ENCODE measurements at places on chromosomes 4 and X. TPM values are rescaled to one million over a fixed set of nuclear protein-coding genes. Genes with fewer than 3 reads are reported as not detected.

DNA sequence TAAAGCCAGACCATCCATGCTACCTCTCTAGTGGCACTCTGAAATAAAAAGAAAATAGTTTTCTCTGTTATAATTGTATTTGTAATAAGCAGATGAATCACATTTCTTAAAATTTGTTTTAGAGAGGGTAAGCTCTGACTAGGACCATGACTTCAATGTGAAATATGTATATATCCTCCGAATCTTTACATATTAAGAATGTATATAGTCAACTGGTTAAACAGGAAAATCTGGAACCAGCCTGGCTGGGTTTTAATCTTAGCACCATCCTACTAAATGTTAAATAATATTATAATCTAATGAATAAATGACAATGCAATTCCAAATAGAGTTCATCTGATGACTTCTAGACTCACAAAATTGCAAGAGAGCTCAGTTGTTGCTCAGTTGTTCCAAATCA, 1.5 kb downstream of the FGB start:
- no peak for DNase-seq
- H3K27me3 ChIP-seq, result peaks cover 3% of the 10 kb centered on the region
- H3K36me3 ChIP-seq, result no peaks in the 10 kb centered on the region
- no peak overlapping the region for H3K4me3 ChIP-seq
- H3K27ac ChIP-seq, result no peak overlapping the region

DNA sequence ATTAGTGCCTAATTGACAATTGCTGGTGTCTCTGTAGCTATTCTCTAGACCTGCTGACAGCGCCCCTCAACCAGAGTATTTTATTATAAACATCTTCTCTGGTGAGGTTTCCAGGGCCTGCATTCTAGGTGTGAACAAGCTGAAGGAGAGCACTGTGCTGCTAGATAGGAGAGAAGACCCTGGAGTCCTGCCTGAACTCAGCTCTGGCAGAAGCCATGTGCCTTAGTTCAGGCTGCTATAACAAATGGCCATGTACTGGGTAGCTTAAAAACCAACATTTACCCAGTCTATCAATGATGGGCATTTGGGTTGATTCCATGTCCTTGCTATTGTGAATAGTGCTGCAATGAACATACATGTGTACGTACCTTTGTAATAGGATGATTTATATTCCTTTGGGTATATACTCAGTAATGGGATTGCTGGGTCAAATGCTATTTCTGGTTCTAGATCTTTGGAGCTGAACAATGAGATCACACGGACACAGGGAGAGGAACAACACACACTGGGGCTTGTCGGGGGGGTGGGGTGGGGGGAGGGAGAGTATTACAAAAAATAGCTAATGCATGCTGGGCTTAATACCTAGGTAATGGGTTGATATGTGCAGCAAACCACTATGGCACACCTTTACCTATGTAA, 185.5 kb upstream of the CPEB2 start:
- no peak overlapping the region for H3K27ac ChIP-seq
- H3K36me3 ChIP-seq, result no peaks in the 10 kb centered on the region
- H3K27me3 ChIP-seq, result peaks cover 6% of the 10 kb centered on the region
- no peak overlapping the region for H3K4me3 ChIP-seq
- no peak for DNase-seq
- H3K4me1 ChIP-seq, result no peaks in the 10 kb centered on the region

GRCh38 chr4:171676555-171677215, 136.5 kb upstream of the GALNTL6 start:
- no peaks in the 10 kb centered on the region for H3K27me3 ChIP-seq
- H3K4me3 ChIP-seq, result no peak overlapping the region
- H3K36me3 ChIP-seq, result no peaks in the 10 kb centered on the region
- H3K4me1 ChIP-seq, result no peaks in the 10 kb centered on the region
- DNase-seq, result no peak
- H3K27ac ChIP-seq, result no peak overlapping the region

DNA sequence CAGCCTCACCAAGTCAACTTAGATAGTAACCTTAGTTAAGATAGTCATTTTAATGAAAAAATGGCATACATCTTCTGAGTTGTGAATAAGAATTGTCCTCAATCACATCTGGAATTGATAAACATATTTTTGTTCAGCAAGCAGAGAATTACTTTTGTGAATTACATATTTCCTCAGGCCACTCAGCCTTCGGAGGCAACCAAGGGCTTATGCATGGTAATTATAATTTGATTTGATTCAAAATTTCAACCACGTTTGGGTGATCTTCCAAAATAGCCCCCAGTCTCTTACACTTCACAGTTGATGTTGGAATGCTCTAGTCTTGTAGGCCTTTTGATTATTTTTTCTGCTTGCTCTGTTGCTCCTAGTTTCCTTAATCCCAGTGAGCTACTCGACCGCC, 63.4 kb downstream of the GALNTL6 start:
- no peaks in the 10 kb centered on the region for H3K27me3 ChIP-seq
- no peak overlapping the region for H3K27ac ChIP-seq
- H3K4me1 ChIP-seq, result no peaks in the 10 kb centered on the region
- no peak for DNase-seq

DNA sequence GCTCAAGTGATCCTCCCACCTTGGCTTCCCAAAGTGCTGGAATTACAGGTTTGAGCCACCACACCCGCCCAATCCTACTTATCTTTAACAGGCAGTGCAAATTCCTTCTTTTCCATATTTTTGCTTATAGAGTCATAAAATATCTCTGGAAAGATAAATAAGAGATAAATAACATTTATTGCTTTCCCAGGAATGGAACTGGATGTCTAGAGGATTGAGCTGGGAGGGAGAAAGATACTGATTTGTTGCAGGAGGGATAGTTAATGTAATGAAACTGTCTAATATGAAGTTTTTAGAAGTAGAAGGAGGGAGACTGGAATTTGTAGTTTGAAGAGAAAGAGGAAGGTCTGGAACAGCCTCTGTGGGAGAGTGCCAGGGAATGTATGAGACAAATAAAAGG, 20.2 kb downstream of the ITGB1BP2 start:
- DNase-seq, result no peak
- H3K4me3 ChIP-seq, result no peak overlapping the region
- H3K27ac ChIP-seq, result no peak overlapping the region
- H3K27me3 ChIP-seq, result no peaks in the 10 kb centered on the region

DNA sequence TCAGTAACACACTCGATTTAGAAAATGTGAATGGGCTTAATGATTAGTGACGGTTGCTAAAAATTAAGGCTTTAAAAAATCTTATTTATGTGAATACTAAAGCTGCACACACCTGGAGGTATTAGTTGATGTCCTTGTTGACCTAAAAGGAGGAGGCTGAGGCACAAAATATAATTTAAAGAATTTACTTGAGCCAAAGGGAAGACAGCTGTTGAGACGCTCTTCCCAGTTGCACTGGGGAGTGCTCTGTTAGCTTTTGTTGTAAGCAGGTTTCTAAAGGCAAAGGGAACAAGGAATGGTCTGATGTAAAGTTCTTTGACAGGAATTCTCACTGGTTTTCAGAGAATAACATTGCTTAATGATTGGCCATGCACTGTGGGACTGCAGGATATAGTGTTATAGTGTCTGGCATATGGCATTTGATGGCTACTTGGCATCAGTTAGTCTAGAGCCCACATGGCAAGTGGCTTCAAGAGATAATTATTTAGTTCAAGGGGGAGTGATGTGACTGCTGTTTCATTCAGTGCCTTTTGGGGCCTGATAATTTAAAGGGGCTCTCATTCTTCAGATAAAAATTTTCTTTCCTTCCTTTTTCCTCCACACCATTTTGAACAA, 30.8 kb upstream of the PGM2 start:
- no peaks in the 10 kb centered on the region for H3K27me3 ChIP-seq
- no peak for DNase-seq
- H3K36me3 ChIP-seq, result no peaks in the 10 kb centered on the region
- H3K4me1 ChIP-seq, result no peaks in the 10 kb centered on the region
- no peak overlapping the region for H3K4me3 ChIP-seq
- H3K27ac ChIP-seq, result no peak overlapping the region

DNA sequence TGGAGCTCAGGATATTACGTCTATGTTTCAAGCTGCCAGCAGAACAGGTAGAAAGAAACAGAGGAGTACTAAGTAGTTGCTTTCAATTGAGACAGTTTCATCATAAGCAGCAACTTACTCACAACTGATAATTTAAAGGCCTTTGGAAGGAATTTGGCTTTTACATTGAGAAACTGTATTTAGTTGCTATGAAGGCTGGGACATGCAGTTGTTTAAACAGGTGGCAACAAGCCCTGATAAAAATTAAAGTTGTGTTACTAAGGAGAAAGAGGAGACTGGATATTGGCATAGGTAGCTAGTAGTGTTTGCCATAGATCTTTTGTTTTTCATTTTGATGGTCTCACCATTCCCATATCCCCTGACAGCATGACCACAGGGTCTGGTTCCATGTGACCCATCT, 18.4 kb downstream of the MID1IP1 start:
- no peak for DNase-seq
- H3K27me3 ChIP-seq, result no peaks in the 10 kb centered on the region
- no peaks in the 10 kb centered on the region for H3K36me3 ChIP-seq
- peaks cover 7% of the 10 kb centered on the region for H3K4me1 ChIP-seq
- H3K27ac ChIP-seq, result no peak overlapping the region
- H3K4me3 ChIP-seq, result no peak overlapping the region

DNA sequence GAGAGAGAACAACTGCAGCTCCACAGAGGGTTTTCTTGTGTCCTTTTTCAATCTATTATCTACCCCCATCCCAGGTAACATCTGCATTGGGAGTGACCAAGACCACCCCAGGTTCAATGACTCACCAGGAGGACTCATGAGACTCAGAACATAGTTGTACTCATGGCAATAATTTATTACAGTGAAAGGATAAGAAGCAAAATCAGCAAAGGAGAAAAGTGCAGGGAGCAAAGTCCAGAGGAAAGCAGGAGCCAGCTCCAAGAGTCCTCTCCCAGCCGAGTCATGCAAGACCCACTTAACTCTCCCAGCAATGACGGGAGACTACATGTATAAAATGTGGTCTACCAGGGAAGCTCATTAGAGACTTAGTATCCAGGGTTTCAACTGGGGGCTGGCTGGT, 129.5 kb upstream of the RBPJ start:
- no peaks in the 10 kb centered on the region for H3K36me3 ChIP-seq
- no peak overlapping the region for H3K27ac ChIP-seq
- peaks cover 33% of the 10 kb centered on the region for H3K4me1 ChIP-seq
- DNase-seq, result no peak
- no peak overlapping the region for H3K4me3 ChIP-seq

- H3K27ac ChIP-seq, result no peak overlapping the region
- peaks cover 13% of the 10 kb centered on the region for H3K4me1 ChIP-seq
- H3K4me3 ChIP-seq, result no peak overlapping the region
- no peaks in the 10 kb centered on the region for H3K27me3 ChIP-seq
Measured at GRCh38 chrX:11117745-11118144, 6.6 kb downstream of the HCCS start.

DNA sequence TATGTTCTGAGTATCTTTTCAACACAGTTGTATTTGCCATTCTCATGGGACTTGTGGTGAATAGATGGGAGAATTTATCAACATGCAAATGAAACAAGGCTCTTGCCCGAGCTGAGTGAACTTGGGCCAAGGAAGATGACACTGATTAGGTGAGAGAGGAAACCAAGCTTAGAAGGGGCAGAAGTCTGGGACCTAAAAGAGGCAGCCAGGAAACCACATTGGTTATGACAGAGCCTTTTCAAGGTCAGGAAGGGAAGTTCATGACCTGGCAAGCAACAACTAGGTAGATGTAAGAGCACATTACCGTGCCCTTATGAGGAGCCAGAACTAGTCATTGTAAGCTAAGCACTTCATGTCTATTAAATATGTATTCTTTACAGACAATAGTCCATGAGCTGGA, 590.3 kb downstream of the PACRGL start:
- H3K4me3 ChIP-seq, result no peak overlapping the region
- H3K36me3 ChIP-seq, result no peaks in the 10 kb centered on the region
- H3K4me1 ChIP-seq, result no peaks in the 10 kb centered on the region
- H3K27ac ChIP-seq, result no peak overlapping the region
- DNase-seq, result no peak

DNA sequence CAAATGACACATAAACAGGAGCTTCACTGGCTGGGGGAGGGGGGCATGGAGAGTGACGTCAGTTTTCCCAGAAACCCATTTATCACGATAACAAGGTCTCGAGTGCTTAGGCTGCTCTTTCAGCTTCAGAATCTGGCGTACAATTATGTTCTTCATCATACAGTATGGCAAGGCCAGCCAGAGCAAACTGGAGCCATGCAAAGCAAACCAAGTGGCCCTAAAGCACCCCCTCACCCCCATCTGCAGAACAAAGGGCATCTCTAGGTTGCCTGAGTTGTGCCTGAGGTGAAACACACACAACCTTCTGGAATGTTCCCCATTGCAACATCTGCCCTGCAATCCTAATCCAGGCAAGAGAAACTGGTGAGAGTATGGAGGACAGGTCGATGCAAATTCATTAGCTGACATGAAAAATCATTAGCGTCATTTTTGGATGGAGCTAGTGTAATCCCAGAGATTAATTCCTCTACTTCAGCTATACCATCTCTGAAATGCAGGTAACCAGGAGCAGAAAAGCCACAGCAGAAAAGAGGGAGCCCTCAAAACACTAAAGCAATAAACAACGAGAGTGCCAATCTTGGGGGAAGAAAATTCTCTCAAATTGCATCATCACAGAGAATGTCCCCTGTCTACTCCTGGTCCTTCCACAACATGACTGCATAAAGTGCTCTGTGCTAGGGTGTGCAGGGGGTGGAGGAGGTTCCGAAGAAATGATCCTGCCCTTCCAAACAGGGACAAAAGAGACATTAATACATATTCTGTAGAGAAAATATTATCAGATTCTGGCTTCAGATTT, 1.8 kb downstream of the SEPTIN6 start:
- peak overlapping the region; percentile 100 for H3K27ac ChIP-seq
- peak overlapping the region; percentile 94 for H3K4me3 ChIP-seq
- no peaks in the 10 kb centered on the region for H3K27me3 ChIP-seq
- peaks cover 31% of the 10 kb centered on the region for H3K4me1 ChIP-seq

GRCh38 chrX:3449287-3449686, 102.8 kb upstream of the MXRA5 start:
- no peaks in the 10 kb centered on the region for H3K27me3 ChIP-seq
- H3K36me3 ChIP-seq, result no peaks in the 10 kb centered on the region
- no peak for DNase-seq
- H3K4me3 ChIP-seq, result no peak overlapping the region
- H3K27ac ChIP-seq, result no peak overlapping the region

DNA sequence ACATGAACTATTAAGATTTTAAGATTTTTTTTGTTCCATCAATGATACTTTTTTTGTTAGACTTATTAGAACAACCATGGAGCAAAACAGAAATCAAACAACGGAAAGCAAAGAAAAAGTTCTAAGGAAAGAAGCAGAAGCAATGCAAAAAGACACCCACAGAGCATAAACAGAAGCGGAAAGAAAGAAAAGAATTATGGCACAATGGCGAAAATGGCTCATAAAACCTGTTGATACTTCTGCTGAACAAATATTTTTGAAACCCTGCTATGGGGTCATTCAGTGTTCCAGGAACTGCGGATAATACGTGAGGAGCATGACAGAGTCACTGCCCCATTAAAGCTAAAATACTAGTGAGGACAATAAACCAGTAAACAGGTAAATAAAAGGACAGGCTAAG, 138.0 kb downstream of the ADAMTS3 start:
- H3K4me3 ChIP-seq, result no peak overlapping the region
- no peak overlapping the region for H3K27ac ChIP-seq
- no peaks in the 10 kb centered on the region for H3K36me3 ChIP-seq
- H3K27me3 ChIP-seq, result peaks cover 3% of the 10 kb centered on the region
- H3K4me1 ChIP-seq, result no peaks in the 10 kb centered on the region
- no peak for DNase-seq

The GLOD5 gene
- total RNA-seq, result not detected

The SLC9B2 gene
- 44.2 TPM for total RNA-seq

The ASB9 gene
- 0.54 TPM for total RNA-seq

The TCEANC gene
- 0.84 TPM for total RNA-seq

The FGB gene
- total RNA-seq, result not detected

The PCDH10 gene
- total RNA-seq, result not detected

The USP17L5 gene
- not detected for total RNA-seq

The SLC26A1 gene
- 0.21 TPM for total RNA-seq

The SSX4 gene
- not detected for total RNA-seq

The HMGB3 gene
- 31.9 TPM for total RNA-seq

The SPANXN2 gene
- not detected for total RNA-seq

Measured in activated naive CD8-positive, alpha-beta T cell treated with anti-CD3 and anti-CD28 coated beads for 36 hours (primary cell).